ENCODE measurements at places on chromosomes 3 and 15. TPM values are rescaled to one million over a fixed set of nuclear protein-coding genes. Genes with fewer than 3 reads are reported as not detected.
A peak's percentile ranks its signal among the peaks of the same experiment; 100 is the strongest.

LPP gene
- total RNA-seq, result 15.5 TPM

SLC22A14 gene
- total RNA-seq, result not detected

PRR23B gene
- not detected for total RNA-seq

PYGO1 gene
- total RNA-seq, result 0.13 TPM

SRGAP3 gene
- 0.42 TPM for total RNA-seq

CNBP gene
- 610 TPM for total RNA-seq

CHRM5 gene
- total RNA-seq, result not detected

GRCh38 chr15:78077871-78078210 lies 330 bp upstream of the TBC1D2B start:
- DNase-seq, result no peak

DNA sequence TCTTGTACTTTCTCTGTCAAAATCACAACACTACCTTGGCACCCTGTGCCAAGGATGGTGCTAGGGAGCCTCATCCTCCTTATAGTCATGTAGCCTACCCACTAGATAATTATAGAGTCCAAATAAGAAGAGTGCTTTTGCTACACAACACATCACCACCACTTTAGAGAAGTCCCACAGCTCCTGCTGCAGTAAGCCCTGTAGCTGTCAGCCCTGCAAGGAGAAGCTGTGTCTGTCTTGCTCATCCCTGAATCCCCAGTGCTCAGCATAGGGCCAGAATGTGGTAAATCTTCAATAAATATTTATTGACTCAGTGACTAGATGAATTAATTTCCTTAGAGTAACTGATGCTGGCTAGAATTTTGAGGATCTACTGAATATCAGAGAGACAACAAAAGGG lies 190.8 kb downstream of the ZNF621 start:
- DNase-seq, result no peak

DNA sequence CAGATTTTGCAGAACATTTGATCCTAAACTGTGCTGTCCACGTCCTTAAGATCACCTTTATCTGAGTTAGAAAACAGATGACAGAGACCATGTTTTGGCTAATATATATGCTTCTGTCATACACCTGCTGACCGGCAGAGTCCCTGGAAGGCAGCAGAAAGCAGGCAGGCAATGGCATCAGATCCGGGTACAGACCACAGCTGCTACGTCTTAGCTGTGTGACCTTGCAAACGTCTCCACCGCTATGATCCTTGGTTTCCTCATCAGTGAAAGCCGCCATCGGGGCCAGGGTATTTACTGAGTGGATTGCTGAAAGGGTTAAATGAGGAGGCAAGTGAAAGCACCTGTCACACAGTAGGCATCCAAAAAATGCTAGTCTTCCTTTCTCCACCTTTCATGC lies 72.1 kb downstream of the ABTB1 start:
- DNase-seq, result no peak

DNA sequence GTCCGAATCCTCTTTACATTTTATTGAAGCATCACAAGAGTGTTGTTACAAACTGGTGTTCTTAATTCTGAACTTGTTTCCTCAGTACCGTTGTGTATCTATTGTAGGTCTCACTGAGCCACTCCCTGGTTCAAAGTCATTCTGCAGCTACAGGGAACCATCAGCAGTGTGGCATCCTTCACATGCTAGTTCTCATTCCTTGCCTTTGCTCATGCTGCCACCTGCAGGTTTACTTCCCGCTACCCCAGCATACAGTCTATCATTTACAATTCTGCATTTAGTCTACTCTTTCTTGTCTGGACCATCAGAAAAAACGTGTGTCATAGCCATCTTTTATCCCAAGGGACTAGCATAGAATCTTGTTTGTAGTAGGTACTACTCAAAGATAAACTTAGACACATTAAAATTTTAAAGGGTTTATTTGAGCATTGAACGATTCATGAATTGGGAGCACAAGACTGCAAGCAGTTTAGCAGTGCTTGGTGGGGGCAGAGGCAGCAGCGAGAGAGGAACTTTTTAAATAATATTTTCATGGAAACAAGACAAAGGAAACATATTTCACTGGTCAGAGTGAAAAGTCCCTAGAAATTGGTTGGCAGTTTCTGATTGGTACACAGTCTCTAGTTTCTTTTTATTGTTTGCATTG lies 402.1 kb downstream of the CADM2 start:
- no peak for DNase-seq

DNA sequence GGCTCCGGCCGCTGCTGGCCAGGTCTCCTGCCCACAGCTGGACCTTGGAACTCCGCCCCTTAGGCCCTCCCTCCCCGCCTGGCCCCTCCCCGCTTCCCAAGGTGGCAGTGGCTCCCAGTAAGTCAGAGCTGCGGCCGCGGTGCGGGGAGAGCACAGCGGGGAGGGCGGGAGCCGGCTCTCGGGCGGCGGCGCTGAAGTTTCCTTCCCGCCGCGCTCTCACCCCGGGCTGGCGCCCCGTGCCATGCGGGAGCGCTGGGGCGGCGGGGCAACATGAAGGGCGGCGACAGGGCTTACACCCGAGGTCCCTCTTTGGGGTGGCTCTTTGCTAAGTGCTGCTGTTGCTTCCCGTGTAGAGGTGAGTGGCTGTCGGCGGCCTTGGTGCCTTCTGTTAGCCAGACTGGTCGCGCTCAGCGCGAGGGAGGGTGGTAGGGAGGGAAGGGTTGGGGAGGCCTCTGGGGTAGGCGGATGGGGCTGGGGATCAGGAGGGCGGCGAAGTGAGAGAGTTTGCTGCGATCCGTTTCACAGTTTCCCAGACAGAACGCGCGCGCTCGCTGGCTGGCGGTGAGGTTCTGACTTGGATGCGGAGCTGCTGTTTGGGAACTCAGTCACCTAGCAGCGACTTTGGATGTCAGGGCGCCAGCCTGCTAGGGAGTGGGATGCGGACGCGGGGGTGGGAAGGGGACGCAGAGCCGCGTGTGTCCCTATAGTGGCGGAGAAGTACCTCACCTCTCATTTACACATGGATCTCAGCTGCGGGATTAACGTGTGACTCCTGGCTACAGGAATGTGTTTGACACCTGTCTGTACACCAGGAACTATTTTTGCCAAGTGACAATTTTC lies 145.5 kb upstream of the UMPS start:
- DNase-seq, result no peak

DNA sequence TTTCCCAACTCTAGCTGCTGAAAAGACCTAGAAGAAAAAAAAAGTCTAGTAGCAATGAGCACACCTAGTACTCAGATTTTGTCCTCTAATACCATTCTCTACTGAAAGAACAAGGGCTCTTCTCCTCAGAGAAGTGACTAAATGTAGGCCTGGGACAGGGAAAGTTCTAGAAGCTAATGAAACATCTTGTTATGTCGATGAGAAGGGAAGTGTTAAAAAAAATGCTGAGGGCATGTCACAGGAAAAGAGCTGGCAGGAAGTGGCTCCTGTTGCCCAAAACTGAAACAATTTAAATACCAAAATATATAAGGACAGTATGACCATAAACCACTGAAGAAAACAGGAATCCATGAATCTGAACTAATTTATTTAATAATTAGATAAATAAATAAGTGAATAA lies 581.4 kb upstream of the TBL1XR1 start:
- DNase-seq, result no peak

- DNase-seq, result no peak
Measured at GRCh38 chr15:33453761-33454160, 143.0 kb downstream of the RYR3 start.

DNA sequence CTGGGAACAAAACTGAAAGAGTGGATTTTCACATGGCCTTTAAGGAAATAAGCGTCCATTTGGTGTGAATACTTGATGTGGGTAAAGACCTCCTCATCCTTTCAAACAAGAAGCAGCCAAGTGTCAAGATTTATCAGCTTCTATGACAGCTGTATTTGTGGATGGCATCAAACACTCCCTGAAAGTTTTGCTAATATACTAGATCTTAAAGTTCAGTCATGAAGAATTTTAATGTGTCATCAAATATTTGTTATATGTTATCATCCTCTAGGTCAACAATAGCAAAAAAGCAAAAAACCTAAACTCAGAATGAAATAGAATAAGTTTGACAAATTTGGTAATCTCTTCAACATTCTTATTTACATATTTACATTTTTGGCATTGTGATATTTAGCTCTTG lies 29.1 kb upstream of the LYSMD4 start:
- DNase-seq, result no peak

DNA sequence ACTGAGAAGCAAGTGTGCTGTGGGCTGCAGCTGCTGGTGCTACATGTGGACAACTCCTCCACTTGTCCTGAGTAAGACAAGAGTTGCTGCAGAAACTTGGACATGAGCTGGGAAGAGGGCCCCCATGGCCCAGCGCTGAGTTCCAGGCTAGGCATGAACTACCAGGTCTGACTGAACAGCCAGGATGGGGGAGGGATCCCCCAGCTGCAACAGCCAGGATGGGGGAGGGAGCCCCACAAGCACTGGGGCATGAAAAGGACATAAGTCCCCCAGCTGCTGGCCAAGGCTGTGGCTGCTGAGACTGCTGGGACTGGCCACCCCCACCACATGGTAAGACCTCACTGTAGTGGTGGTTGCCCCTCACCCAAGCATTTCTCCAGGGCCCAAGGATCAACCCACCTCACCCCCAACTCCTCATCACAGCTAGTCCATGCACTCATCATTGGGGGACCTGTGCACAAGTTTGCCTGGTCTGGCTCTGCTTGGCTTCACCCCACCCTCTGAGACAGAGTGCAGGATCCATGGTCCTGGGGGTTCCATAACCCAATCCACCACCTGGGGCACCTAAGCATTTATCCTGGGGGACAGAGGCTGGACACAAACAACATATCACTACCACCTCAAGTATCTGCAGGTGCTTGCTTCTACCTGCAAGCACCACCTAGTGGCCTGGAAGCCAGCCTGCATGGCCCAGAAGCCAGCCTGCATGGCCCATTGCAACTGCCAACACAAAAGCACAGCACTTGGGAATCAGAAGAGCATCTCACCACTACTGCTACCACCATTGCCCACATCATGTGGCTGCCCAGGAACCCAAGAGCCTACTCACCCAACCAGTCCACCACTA lies 84.5 kb upstream of the STT3B start:
- peak; percentile 11 for DNase-seq

- DNase-seq, result no peak
Measured at GRCh38 chr3:157136647-157137387, 23.1 kb downstream of the CCNL1 start.

- DNase-seq, result no peak
Measured at GRCh38 chr15:29105151-29105854, 164.3 kb downstream of the NSMCE3 start.

DNA sequence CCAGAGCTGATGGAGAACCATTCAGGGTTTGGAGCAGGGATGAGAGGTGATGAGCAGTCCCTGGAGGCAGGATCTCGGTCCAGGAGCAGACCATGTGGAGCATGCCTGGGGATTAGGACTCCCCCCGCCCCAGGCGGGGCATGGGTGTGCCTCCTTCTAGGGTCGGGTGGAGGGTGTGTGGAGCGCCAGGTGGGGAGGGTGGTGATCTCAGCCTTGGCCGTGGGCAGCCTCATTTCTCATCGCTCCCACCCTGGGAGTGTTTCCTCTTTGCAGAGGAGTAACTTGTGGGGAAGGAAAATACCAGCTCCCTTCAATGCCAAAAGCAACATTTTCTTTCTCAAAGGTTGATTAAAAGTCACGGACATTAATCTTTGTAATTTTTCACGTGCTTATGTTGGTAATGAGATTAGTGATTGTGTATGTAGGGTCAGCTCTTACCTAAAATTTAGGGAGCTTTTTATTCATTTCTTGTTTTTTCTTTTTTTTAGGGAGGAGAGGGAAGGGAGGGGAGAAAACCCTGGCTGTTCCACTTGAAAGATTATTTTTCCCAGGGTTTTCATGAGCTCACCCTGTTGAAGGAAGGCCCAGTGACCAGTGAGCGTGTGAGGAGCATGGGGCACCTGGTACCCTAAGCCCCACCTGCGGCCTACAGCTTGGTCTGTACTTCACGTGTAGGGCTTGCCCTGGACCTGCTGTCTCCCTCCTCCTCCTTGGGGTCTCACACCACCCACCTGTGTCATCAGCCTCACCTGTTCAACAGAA lies 11.0 kb downstream of the FBLN2 start:
- DNase-seq, result no peak
